A172 (cell line): ENCODE measurements at places on chromosomes 3 and 15. TPM values are rescaled to one million over a fixed set of nuclear protein-coding genes. Genes with fewer than 3 reads are reported as not detected.

The ZBBX gene
- total RNA-seq: 0.67 and 3.1 TPM in 2 replicates

The SH3GL3 gene
- 0.74 TPM in 1 of 2 replicates, not detected in the other for total RNA-seq

The RSRC1 gene
- total RNA-seq: 93.0 and 108 TPM in 2 replicates

The SLC15A2 gene
- total RNA-seq: not detected in 2 replicates

The TYRO3 gene
- total RNA-seq: 10.7 and 22.2 TPM in 2 replicates

The PLCL2 gene
- 3.3 and 4.0 TPM in 2 replicates for total RNA-seq

The ITPKA gene
- 15.5 and 17.3 TPM in 2 replicates for total RNA-seq

The ZSCAN29 gene
- total RNA-seq: 3.4 and 6.6 TPM in 2 replicates

The TRAIP gene
- total RNA-seq: 12.8 and 16.1 TPM in 2 replicates

The EFCAB12 gene
- 0.05 and 0.10 TPM in 2 replicates for total RNA-seq
